ENCODE measurements at places on chromosomes 7 and 10.

DNA sequence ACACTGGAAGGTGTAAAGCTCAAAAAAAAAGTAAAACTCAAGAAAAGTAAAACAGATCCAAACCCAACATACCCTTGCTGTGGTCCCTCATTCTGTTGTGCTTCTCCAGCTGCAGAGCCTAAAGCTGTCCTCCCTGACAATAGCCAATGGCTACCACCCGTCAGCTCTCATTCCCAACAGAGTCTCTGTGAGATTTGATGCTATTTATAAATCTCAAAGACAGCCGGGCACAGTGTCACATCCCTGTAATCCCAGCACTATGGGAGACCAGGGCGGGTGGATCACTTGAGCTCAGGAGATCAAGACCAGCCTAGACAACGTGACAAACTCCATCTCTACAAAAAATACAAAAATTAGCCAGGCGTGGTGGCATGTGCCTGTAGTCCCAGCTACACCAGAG, 116.0 kb downstream of the KMT2E start:
- DNase-seq, result no peak

GRCh38 chr7:107179326-107180164, 10.7 kb downstream of the HBP1 start:
- no peak for DNase-seq

GRCh38 chr10:60209874-60210570, 179.7 kb downstream of the ANK3 start:
- no peak for DNase-seq

GRCh38 chr10:125707541-125708468, 11.7 kb upstream of the EDRF1 start:
- DNase-seq, result no peak

GRCh38 chr10:78856421-78856820, 212.3 kb upstream of the ZMIZ1 start:
- DNase-seq, result peak; percentile 51

DNA sequence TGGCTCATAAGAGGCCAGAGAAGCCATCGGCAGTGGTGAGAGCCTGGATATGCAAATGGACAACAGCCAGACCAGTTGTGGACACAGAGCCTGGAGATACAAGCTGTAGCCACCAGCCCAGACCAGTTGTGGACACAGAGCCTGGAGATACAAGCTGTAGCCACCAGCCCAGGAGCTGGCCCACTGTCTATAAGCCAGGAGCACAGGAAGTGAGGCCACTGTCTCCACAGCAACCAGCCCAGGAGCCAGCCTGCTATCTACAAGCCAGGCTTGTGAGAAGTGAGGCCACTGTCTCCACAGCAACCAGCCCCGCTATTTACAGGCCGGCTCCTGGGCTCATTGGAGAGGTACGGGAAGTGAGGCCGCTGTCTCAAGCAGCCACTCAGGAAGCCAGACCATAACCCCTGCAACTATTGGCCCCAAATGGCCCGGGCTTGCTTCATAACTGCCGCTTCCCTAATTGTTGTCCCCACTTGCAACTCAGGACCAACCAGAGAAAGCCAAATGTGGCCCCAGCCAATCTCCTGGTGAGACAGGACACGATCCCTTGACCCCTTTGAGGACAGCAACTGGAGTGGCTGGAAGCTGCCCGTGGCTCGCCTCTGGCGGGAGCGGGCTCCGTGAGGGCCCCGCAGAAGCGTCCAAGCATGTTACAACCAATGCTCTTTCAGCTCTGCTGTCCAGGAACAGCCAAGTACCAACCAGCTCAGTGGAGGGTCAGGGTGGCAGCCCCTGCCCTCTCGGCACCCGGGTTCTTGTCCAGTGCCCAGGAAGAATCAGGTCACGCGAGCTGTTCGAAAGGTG, 44.1 kb upstream of the CNPY1 start:
- no peak for DNase-seq

GRCh38 chr10:72094574-72094973, 6.2 kb upstream of the SPOCK2 start:
- DNase-seq, result no peak

GRCh38 chr10:60566096-60566495, 176.4 kb upstream of the ANK3 start:
- DNase-seq, result no peak

- no peak for DNase-seq
Measured at GRCh38 chr7:124074007-124074406, 41.1 kb upstream of the TMEM229A start.

DNA sequence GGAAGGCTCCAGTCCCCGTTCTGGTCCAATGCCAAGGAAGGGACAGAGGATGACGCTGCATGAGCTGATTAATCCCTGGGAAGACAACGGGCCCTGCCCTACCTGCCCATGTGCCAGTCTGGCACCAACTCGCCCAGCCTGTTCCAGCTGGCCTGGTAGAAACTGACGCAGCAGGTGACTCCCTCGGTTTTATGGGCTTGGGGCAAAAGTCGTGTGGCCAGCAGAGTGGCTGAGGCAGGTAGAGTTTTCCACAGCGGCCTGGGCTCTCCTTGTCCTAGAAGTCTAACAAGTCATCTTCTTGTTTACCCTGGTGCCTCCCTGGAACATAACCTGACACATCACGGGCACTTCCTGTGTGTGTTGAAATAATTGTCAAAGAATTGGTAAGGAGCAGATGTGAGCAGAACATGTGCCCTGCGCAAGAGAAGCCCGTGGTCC, 20.4 kb upstream of the LMTK2 start:
- DNase-seq, result no peak

DNA sequence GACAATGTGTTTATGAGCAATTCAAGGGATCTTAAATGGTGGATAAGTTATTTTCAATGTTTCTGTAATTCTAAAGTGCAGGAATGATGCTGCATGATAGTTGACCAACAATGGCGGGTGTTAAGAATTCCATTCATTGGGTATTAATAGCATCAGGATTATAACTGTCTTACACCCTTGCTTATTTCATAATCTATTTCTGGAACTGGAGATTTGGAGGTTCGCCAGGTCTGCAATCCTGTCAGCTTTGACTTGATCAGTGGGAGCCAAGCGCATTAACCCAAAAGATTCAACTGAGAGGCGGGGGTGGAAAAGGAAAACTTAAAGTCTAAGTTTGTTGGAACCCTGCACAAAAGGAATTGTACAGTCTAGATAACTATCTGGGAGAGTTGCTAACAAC, 114.9 kb upstream of the ZEB1 start:
- no peak for DNase-seq

- no peak for DNase-seq
Measured at GRCh38 chr10:5858811-5859210, 30.9 kb downstream of the ANKRD16 start.

DNA sequence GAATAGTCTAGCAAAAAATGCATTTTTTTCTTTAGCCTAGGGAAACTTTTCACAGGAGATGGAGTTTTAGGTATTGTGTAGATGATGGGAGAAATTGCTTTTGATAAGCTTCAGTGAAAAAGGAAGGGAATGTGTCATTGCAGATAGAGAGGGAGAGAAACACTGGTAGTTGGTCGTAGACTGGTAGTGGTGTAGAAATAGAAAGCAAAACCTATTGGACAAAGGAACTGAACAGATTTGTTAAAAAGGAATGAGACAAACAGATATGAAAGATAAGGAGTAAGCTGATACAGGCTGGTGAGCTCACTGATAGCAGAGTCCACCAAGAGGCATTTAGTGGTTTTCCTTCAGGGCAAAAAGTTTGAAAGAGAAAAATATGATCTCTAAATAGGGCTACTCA, 94.3 kb downstream of the ZEB1 start:
- DNase-seq, result no peak

All from ascending aorta (tissue), 2 donors.